Uterine smooth muscle cell (primary cell): ENCODE measurements at places on chromosomes 1 and 21. TPM values are rescaled to one million over a fixed set of nuclear protein-coding genes. Genes with fewer than 3 reads are reported as not detected.

The A3GALT2 gene
- total RNA-seq: not detected in 2 replicates

The ERICH3 gene
- not detected in 2 replicates for total RNA-seq

The ANGPTL1 gene
- total RNA-seq: 2.1 and 3.8 TPM in 2 replicates

The LCE1F gene
- 0.62 TPM in 1 of 2 replicates, not detected in the other for total RNA-seq

The SPRR5 gene
- total RNA-seq: not detected in 2 replicates

The PLPPR4 gene
- 0.22 and 0.25 TPM in 2 replicates for total RNA-seq

The SPRR1B gene
- total RNA-seq: not detected in 2 replicates

The C4BPB gene
- not detected in 2 replicates for total RNA-seq

The TMEM52 gene
- total RNA-seq: 0.11 and 0.25 TPM in 2 replicates

The COL8A2 gene
- 5.0 and 12.5 TPM in 2 replicates for total RNA-seq

The OLIG2 gene
- total RNA-seq: not detected in 2 replicates

The TSPAN2 gene
- total RNA-seq: 0.55 and 1.7 TPM in 2 replicates

The CELA3A gene
- total RNA-seq: not detected in 2 replicates

The GJA9 gene
- total RNA-seq: 0.11 and 0.12 TPM in 2 replicates

The CDCA8 gene
- total RNA-seq: 5.2 and 27.9 TPM in 2 replicates

The HCRTR1 gene
- total RNA-seq: not detected in 2 replicates

The SLAMF9 gene
- not detected in 2 replicates for total RNA-seq

The RIPPLY3 gene
- total RNA-seq: not detected in 2 replicates

The ERO1B gene
- total RNA-seq: 3.1 and 16.1 TPM in 2 replicates

The FAM151A gene
- total RNA-seq: not detected in 2 replicates

The SLC50A1 gene
- total RNA-seq: 19.7 and 37.7 TPM in 2 replicates

The OLIG1 gene
- total RNA-seq: not detected in 2 replicates

The PWP2 gene
- total RNA-seq: 7.4 and 35.6 TPM in 2 replicates

The CSRP1 gene
- total RNA-seq: 648 and 679 TPM in 2 replicates
